ENCODE measurements at places on chromosomes 4 and X.

DNA sequence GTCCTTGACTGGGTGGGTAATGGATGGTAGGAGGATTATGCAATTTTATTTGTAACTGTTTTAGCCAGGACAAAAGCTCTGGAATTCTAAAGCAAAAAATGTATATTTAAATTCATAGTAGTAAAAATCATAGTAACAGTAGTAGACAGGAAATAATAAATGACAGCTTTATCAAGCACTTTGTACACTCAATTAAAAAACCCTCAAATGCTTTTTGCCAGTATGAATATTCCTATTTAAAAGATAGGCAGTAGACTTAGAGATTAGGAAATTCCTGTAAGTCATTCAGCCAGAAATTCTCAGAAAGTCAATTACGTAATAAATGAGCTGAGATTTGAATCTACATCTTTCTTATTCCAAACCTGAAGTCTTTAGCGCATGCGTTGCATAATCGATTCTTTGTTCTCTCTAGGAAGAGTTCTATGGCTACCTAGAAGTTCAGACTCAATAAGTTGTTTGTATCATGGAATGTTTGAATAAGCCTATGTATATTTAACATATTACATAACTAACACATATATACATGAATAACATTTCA lies 2.5 kb downstream of the AADAT start:
- no peak for DNase-seq

DNA sequence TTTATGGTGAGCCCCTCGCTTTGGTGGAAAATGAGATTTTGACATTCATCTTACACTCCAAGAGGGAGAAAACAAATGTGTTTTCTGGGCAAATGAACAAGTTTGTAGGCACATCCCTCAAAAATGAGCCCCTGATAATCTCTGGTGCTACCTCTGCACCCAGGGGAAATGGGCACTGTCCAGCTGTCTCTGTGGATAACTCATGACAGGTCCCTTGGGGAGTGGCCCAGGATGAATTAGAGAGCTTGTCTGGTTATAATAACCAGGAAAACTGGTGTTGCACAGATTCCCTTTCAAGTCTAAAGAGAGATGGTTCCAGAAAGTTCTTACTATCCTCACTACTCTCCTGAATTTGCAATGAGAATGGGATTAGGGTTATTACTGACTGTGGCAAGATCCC lies 7.5 kb downstream of the RASL11B start:
- no peak for DNase-seq

DNA sequence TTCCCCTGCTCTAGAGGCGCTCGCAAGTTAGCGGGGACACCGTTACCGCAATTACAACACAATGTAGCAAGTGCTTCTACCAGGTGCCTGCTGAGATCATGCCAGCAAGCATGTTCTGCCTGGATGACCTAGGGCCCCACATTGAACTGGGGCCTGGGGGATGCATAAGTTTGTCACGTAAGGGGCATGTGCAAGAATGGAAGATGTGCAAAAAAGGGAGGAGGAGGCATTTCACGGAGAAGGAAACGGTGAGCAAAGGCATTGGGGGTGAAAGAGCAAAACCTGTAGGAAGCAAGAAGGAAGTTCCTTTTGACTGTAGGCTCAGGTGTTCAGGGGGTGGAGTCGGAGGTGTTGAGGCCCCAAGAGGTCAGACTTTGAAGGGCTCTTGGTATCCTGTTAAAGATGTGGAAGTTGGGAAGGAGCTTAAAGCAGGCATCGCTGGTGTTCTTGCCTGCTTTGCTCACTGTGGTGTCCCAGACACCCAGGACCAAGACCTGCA lies 602 bp upstream of the SCARB2 start:
- no peak for DNase-seq

GRCh38 chr4:143288171-143288570 lies 48.5 kb upstream of the GAB1 start:
- DNase-seq, result no peak

- no peak for DNase-seq
Observed at GRCh38 chr4:109721033-109721432, 8.8 kb downstream of the PLA2G12A start.

- DNase-seq, result peak; percentile 43
Observed at GRCh38 chrX:46408553-46409407, 136.4 kb downstream of the ZNF674 start.

- no peak for DNase-seq
Observed at GRCh38 chr4:73743795-73744194, 3.4 kb downstream of the CXCL8 start.

- no peak for DNase-seq
Observed at GRCh38 chr4:11614426-11614825, 185.7 kb upstream of the HS3ST1 start.

DNA sequence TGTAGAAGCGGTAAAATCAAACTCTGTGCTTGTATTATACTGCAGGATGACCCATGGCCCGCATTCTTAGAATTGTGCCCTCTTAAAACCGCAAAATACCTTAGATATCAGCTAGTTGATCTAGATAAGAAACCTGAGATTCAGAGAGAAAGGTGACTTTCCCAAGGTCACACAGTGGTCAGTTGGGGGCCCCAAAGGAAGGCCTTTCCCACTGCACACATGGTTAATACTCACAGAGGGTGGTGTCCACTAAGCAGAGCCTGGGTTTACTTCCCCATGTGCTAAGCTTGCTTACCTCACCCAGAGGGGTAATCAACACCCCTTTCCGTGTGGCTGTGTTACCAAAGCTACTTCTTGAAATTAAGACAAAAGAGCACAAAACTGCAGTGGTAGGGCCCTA lies 66.3 kb downstream of the RBM47 start:
- no peak for DNase-seq
